ENCODE measurements at places on chromosomes 11 and 22.

DNA sequence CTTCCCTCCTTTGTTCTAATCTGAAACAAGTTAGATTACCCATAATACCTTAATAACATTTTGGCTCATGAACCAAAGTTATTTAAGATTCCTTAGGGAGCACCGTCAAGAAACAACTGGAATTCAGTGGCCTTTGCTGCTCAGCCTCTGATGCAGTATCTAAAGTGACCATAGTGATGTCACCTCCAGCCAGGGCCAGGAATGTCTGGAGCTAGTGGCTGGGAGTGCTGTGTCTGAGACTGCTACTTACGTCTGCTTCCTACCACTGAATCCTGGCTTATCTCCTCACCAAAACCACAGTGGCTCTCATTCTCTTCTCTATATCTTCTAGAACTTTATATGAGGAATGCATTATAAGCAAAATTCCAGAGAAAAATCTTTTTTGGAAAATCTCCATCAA lies 658.0 kb downstream of the DLG2 start:
- DNase-seq = no peak

DNA sequence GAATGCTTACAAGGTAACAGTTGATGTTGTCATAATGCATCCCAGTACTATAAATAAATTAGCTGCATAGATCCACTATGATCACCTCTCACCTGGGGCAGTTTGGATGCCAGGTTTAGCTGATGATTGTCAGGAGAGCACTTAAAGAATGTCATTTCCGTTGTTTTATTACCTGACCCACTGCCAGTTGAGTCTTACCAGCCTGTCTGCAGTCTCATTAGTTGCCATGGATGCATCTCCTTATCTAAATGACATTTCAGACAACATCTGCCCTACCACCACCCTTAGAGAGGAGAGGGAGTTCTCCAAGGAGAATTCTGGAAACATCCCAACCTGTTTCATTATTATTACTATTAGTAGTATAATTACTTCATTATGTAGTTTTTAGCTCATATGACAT lies 339.1 kb upstream of the API5 start:
- no peak for DNase-seq

DNA sequence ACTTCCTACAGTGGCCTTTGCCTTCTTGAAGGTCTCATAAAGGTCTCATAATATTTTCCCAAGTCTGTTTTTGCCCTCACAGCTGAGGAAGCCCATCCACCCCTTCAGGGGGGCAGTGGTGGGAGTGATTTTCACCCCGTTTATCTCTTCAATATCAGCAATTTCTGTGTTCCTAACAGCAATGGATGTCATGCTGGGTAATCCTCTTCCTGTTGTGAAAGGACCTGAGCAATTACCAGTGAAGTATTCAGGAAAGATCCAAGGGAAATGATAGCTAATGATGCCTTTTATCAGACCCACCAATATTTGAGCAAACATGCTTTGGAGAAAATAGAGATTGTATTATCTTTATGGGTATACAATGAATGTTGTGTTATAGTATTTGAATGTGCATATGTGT lies 226.9 kb downstream of the INSC start:
- no peak for DNase-seq

GRCh38 chr11:44446996-44447771 lies 118.3 kb upstream of the CD82 start:
- DNase-seq = no peak

GRCh38 chr11:23311986-23312940 lies 452.0 kb upstream of the CCDC179 start:
- no peak for DNase-seq

- DNase-seq = no peak
These were observed 15.5 kb downstream of the C11orf91 start for GRCh38 chr11:33685082-33685481.

GRCh38 chr11:9461760-9462134 lies 935 bp downstream of the ZNF143 start:
- DNase-seq = peak; percentile 31

DNA sequence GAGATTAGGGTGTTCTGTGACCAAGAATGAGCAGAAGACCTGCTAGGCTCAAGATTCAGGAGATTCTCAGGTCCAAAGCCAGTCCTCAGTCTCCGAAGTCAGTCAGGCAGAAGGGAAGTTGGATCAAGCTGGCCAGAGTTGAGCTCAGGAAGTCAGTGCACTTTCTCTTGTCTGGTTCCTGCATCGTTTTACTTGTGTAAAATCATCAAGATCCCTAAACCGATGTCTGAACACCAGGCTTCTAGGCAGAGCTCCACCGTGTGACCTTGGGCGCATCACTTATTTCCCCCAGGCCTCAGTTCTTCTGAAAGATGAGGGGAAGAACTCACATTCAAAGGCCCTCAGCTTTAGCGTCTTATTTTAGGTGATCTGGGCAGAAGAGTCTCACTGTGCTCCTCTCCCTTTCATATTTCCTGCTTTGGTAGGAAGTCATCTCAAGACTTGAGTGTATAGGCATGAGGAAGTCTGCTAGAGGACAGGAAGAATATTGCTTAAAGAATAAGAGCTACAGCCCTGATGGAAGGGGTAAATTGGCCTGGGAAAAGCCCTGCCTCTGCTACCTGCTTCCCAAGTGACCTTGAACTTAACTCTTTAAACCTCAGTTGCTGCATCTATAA lies 20.2 kb downstream of the NF2 start:
- no peak for DNase-seq

DNA sequence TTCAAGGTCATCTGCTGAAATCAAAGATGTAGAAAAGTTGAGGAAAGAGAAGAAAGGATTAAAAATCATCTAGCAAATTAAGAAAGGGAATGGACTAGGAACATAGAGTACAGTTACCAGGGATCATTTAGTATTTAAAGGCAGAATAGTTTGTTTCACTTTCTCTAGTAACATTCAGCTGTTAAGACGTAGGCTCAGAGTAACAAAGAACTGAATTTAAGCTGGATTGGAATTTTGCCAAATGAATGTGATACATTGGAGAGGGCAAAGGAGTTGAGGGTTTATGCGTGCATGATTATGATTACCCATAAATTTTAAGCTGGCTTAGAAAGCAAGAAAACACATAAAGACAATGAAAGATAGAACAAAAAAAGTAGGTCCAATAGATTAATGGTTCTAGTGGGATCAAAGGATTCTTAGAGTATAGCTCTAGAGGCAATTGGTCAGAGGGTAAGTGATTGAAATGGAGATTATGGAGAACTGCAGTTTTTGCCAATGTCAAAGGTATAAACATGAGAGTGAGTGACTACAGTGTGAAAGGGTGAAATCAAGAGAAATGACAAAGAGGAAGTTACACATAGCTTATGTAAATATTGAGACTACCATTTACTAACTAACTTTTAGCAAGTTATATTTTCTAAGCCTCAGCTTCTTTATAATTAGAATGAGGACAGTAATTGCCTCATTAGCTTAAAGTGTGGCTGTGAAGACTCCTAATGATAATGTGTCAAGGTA lies 190.0 kb downstream of the GRIA4 start:
- DNase-seq = no peak

GRCh38 chr11:32555091-32555490 lies 28.5 kb upstream of the EIF3M start:
- DNase-seq = no peak

DNA sequence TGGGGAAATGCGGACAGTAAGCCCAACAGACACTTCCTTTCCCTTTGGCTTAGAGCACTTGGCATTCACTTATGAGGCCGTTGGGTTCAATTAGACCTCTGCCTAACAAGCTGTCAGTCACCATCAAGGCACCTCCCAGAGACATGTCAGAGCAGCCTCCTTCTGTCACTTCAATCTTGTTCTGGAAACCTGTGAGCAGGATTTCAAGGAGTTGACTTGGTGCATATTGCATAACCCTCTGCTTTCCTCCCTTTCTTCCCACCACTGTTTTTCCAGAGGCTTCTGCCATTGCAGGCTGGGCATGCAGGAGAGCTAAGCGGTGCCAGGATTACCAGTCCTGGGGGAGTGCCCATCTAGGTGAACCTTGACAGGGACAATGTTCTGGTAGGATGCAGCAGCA lies 484.2 kb upstream of the LRRC4C start:
- DNase-seq = no peak

GRCh38 chr11:77084581-77085191 lies 17.9 kb downstream of the CAPN5 start:
- DNase-seq = no peak

DNA sequence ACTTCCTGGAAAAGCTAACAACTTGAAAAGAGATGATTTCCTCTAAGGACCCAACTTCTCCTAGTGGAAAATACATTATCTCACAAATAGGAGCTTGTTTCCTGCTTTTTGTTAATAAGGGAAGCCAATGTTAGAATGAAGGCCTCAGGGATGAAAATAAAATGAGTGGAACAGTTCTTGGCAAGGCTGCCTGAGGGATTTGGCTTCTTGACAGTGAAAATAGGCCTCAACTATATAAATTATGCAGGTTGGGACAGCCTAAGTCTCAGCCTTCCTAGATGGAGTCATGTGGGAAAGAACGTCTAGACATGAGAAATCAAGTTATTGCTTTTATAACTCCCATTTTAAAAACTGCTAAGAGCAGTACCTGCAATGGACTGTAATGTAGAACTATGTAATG lies 92.8 kb upstream of the FIBIN start:
- no peak for DNase-seq

DNA sequence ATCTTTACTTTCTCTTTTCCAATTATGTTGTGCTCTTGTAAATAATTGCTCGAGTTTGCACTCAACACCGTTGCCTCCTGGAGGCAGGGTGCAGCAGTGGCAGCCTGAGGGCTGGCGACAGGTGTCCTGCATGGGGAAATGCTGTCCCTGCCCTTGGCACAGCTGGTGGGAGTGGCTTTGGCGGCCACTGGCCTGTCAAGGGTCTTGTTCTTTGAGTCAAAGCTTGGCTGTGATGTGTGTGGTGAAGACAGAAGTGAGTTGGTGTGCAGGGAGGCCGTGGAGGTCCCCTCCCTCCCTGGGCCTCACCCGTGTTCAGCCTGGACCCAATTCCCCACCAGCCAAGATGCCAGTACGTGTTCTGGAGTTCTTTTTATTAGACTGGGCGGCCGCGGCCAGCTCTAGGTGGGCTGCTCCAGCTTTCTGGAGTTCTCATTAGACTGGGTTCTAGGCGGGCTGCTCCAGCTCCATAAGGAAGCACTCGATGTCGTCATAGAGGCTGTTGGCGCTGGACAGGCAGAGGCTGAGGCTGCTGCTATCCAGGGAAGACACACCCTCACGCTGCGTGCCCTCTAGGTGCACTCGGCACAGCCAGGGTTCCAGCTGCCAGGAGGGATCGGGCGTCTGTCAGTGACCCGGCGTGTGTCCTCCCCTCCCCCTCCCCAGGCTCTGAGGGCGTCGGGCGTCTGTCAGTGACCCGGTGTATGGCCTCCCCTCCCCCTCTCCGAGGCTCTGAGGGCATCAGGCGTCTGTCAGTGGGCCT lies 3.4 kb downstream of the IRF7 start:
- no peak for DNase-seq

DNA sequence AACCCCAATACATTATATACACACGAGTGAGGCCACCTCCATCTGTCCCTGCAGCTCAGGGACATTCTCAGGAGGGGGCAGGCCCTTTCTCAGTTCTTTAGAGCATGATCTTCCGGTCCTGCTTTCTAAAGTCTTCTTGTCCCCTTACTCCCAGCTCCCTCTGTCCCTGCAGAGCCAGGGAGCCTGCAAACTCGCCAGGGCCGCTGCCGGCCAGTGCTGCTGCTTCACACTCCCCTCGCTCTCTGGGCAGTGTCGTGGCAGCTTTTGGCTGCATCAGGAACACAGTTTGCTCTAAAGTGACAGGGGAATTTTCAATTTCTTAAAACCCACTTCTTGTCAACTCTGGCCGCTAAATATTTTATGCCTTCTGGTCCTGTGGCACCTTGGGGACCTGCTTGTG lies 130.1 kb upstream of the NARS2 start:
- DNase-seq = no peak

Data from CD4-positive, alpha-beta T cell treated with Interleukin-1 beta for 1 hour (primary cell).